D721Med (cell line): ENCODE measurements at places on chromosomes 2 and 18.

GRCh38 chr2:75113231-75113869 lies 86.0 kb downstream of the TACR1 start:
- no peak for DNase-seq

GRCh38 chr2:180644709-180645108 lies 335.7 kb upstream of the UBE2E3 start:
- DNase-seq = no peak

- no peak for DNase-seq
Measured at GRCh38 chr2:194822657-194823056, 834.4 kb upstream of the SLC39A10 start.

GRCh38 chr2:98026292-98026691 lies 30.5 kb upstream of the TMEM131 start:
- DNase-seq = no peak

GRCh38 chr2:186498834-186499233 lies 12.8 kb downstream of the ZC3H15 start:
- DNase-seq = no peak

DNA sequence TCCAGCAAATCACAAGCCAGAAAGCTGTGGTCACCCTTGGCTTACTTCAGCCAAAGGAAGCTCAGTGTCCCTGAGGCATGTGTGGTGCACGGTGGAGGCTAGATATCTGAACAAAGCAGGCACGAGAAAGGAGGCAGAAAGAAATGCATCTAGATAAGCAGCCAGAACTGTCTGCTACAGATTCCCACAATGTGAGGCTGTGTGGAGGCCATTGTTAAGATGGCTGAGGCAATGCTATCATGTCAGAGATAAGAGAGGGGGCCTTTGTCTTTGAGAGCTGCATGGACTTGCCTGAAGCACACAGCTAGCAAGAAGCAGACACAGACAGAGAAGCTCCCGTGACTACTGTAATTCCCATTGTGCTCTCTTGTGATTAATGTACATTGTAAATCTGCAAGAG lies 110.5 kb upstream of the LYPD6 start:
- DNase-seq = no peak

DNA sequence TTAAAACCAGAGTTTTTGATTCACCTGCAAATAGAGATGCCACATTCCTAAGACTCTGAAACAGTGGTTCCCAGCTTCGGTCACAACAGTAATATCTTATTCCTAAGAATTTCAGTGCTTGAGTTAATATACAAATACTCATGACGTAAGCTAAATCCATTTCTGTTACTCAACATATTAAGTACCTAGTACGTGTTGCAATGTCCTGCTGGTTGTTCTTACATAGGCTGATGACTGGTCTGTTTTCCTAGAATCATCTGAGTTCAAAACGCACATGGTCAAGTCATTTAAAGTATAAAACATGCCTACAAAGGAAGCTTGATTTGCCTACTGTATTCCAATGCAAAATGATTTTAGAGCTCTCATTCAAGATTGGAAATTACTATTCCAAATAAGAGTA lies 7.2 kb downstream of the NCL start:
- DNase-seq = no peak

DNA sequence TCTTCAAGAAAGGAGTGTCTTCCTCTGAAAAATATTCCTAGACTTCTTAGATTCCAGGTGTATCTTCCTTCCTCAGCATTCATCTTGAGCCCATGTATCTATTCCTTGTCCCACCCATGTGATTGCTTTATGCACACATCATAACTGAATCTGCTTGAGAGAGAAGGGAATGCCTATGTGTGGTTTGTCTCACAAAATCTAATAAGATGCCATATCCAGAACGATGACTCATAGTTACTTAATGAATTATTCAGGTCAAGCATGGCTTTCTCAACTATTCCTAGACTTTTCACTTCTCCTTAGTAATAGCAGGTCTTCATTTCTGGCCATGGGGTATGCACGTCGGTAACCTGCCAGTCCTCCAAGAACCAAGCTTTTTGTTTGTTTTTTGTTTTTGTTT lies 121.8 kb downstream of the SETBP1 start:
- DNase-seq = no peak

DNA sequence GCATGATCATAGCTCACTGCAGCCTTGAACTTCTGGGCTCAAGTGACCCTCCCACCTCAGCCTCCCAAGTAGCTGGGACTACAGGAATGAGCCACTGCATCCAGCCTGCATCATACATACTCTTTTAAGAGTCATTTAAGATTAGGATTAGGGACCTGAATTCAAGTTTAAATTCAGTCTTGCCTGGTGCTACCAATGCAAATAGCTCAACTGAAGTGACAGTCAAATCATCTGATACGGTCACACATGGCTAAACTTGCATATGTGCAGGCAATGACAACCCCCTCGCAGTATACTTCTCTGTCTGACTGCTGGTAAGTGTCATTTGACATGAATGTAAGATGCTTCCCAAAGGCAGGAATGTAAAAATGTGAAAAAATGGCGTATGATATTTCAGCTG lies 31.8 kb upstream of the TMEM131 start:
- no peak for DNase-seq

GRCh38 chr2:98729652-98730051 lies 1.3 kb downstream of the MGAT4A start:
- no peak for DNase-seq

GRCh38 chr18:79515944-79516351 lies 120.2 kb downstream of the NFATC1 start:
- DNase-seq = no peak

DNA sequence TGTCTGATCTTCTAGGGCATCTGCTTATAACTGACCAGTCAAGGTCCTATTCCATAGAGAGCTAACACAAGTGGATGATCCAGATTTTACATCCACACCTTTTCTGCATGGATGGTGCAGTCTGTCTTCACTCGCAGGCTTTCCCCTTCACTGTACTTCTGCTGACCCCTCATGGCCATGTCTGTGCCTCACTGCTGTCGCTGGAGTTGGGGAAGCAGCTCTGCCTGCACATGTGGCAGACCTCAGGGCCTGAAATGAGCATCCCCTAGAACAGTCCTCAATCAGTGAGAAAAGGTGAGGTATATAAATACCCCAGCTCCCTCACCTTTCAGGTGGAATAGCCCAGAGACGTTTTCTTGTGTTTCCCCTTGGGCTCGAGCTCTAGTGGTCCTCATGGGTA lies 233.8 kb downstream of the ANKRD36B start:
- no peak for DNase-seq

DNA sequence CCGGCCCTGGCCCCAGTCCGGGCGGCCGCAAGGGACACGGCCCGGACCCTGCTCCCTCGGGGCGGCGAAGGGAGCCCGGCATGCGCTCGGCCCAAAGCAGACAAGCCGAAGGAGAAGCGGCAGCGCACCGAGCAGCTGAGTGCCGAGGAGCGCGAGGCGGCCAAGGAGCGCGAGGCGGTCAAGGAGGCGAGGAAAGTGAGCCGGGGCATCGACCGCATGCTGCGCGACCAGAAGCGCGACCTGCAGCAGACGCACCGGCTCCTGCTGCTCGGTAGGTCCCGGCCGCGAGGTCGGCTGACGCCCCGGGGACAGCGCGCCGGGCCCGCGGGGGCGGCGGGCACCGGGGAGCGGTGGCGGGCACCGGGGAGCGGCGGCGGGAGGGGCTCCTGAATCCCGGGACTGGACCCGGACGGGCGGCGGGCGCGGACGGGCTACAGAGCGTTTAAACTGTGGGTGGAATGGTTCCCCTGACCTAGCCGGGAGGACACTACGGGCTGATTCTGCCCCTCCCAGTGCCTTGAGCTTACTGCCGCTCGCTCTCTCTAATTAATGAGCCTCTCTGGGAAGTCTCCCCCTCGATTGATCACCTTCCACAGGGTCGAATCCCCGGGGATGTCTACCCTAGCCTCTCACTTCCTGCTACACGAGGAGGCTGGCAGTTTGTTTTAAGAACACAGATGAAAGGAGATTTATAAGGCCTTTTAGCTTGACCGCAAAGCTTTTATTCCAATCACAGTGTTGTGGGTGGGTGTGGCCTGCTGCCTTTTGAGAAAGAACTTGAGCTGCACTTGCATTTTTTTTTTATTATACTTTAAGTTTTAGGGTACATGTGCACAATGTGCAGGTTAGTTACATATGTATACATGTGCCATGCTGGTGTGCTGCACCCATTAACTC lies 853 bp downstream of the GNAL start:
- no peak for DNase-seq
